ENCODE measurements at places on chromosomes 7 and 10.

DNA sequence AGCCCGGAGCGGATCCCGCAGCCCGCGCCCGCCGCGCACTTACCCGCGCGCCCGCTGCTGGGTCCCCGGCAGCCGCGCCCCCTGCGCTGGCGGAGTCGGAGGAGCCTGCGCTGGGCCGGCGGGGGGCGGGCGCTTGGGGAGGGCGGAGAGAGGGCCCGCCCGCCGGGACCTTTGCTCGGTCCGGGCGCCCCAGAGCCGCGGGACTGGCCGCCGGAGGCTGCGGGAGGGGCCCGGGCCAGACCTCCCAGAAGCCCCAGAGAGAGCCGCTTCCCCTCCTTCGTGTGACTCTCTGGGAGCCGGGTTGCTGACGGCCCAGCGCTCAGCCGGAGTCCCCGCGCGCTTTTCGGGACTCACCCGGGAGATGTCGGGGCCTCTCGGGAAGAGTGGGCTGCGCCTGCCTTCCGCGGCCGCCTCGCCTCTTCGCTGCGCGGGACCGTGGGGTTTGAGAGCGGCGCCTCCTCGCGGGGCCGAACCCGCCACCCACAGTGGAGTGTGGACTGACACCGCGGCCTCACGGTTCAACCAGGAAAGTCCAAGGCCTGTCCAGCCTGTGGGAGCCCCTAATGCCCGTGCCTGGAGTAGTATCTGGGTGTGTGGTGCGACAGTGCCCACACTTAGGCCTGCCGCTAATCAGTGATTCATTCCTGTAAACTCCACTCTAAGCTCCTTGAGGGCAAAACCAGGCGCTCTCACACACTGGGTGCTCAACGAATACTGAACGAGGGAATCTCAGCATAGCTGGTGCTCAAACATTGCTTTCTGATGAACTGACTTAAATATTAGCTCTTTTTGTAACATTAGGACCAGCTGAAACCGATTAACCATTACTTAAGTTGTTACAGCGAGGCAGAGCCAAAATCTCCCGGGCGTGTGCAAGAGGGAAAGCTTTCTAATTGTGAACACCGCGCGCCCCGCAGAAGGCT lies at the start of gene GSDME:
GSDME (minus strand) TSS at position 112 of the 923 bp plus-strand sequence. CDS start 7,690 bp downstream, outside the sequence.
- DNase-seq = no peak

DNA sequence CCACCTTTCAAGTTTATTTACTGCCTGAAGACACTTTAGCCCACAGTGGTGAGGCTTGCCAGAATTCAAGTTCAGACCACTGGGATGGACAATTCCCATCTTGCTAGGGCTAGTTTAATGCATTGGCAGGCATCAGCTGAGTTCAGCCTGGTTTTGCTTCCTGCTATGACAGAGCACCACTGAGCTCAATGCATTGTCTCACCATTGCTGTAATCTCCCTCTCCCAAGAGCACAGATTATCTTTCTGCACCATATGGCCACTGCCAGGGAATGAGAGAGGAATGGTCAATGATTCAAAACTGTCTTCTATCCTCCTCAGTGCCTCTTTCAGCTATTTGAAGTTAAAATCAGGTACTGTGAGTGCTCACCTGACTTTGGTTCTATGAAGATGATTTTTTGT lies 160.8 kb downstream of the XPNPEP1 start:
- DNase-seq = no peak

DNA sequence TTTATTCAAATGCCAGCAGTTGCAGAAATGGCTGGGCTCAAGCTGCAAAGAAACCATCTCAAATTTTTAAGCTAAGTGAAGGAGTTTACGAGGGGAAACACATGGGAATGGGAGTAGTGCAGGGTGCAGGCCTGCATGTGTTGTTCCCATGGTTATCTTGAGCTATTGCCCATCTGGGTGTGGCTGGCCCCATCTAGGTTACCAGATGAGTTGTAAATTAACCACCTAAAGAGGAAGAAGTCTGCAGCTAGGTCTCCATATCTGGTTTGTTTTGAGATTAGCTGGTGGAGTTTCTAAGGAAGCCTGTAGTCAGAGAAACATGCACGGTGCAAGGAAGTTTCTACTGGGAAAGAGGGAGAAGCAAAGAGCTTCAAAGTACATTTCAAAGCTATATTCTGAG lies 23.3 kb upstream of the STEAP2 start:
- no peak for DNase-seq

GRCh38 chr10:3180355-3181025 lies 7.9 kb upstream of the PITRM1 start:
- DNase-seq = no peak

GRCh38 chr7:157274991-157275427 lies 61.8 kb upstream of the DNAJB6 start:
- DNase-seq = no peak

DNA sequence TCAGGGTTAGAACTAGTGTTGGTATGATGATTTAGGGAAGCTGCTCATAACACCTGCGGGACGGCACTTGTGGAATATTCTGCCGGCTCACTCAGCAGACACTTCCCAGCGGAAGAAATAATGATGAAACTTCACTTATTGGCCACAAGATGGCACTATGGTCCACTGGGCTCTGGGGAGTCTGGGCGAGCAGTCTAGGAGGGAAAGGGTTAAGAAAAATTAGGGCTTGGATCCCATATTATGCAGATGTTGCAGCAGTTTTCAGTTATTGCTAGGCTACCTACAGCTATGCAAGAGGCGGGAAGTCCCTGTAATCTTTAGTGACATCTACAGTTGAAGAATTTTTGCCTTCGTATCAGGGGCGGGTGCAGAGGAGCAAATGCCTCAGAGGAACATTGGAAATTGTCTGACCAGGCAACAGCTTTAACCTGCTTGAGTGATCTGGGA lies 238.7 kb upstream of the PRSS58 start:
- no peak for DNase-seq

GRCh38 chr7:44057849-44058758 lies 7.3 kb downstream of the PGAM2 start:
- no peak for DNase-seq

GRCh38 chr7:25360451-25360850 lies 132.2 kb upstream of the NPVF start:
- DNase-seq = no peak

- no peak for DNase-seq
Observed at GRCh38 chr10:817371-817770, 114.1 kb downstream of the LARP4B start.

- no peak for DNase-seq
Observed at GRCh38 chr7:151776446-151776845, 100.5 kb downstream of the PRKAG2 start.

DNA sequence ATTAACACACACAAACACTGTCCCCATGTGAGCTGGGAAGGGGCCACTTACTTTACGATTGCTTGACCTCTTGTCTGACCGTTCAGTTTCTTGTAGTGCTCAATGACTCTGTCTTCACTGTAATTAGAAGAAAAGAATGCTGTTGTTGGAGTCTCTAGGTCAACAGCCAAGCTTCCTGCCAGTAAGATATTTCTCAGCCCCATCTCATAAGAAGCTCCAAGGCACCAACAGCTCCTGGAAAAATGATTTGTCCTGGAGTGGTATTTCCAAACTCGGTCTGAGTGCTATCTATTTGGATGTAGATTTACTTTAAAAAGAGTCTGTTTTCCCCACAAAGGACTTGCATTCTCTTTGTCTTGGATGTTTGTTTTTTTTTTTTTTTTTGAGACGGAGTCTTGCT lies 153.7 kb downstream of the PRPF18 start:
- no peak for DNase-seq

- no peak for DNase-seq
Observed at GRCh38 chr10:48330269-48330668, 23.8 kb downstream of the MAPK8 start.

DNA sequence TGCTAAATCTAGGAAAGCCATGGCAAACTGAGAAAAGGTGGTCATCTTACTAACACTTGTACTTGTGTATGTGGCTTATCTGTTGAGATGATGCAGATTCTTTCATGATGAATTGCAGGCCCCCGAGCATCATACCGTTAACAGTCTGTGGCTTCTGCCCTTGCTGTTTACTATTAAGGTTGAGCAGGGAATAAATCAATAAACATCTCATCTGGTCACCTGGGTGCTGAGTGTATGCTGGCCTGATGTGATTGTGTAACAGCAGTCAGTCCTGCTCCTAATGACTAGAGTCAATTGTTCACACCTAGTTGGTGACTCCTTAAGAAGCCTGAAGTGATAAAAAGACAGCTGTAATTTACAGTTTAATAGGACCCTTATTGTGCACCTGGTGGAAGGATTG lies 8.3 kb upstream of the GNAT3 start:
- DNase-seq = no peak

GRCh38 chr10:454860-455259 lies 234.6 kb downstream of the DIP2C start:
- DNase-seq = no peak

- no peak for DNase-seq
Observed at GRCh38 chr10:50846753-50847152, 38.7 kb downstream of the A1CF start.

DNA sequence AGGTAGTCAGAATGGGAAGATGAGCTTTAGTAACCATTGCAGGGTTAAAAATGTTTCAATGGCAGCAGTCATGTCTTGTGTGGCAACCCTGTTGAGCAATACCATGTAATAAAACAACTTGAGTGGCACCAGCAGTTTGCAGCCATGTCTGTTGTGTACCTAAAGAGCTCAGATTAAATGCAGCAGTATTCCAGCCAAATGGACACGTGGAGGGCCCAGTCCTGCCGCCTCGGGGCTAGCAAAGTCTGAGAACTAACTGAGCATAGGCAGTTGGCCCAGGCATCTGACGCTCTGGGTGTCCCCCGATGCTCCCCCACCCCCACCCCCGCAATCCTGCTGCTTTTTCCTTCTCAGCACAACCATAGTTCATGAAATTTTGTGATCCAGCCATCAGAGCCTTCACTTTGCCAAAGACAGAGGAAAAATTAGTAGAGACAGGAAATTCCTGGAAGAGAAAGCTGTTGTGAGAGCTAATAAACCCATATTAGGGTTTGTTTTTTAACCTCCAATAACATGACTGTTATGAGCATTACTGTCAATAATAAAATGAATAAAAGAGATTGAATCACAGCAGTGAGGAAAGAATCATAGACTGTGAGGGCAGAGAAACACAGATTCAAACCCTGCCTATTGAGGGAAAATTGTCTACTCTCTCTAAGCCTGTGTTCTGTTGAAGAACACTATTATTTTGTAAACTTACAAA lies 220.6 kb upstream of the RHOBTB1 start:
- no peak for DNase-seq

- DNase-seq = no peak
Observed at GRCh38 chr10:4836416-4836969, 10.5 kb downstream of the AKR1E2 start.
